CD4-positive, CD25-positive, alpha-beta regulatory T cell (primary cell): ENCODE measurements at places on chromosomes 11 and 22. TPM values are rescaled to one million over a fixed set of nuclear protein-coding genes. Genes with fewer than 3 reads are reported as not detected.

The SCN2B gene
- not detected for total RNA-seq

The MS4A7 gene
- 0.86 TPM for total RNA-seq

The TIMM8B gene
- 14.5 TPM for total RNA-seq

The LYVE1 gene
- not detected for total RNA-seq

The CRYBB3 gene
- total RNA-seq, result not detected

The UPK2 gene
- not detected for total RNA-seq

The POU2AF3 gene
- not detected for total RNA-seq

The SHANK2 gene
- total RNA-seq, result not detected

GRCh38 chr11:102666331-102666957 is 39.1 kb downstream of the MMP27 start:
- DNase-seq, result no peak

GRCh38 chr11:95306801-95307200 is 75.8 kb upstream of the SESN3 start:
- no peak for DNase-seq

- no peak for DNase-seq
Observed at GRCh38 chr22:41524251-41524661, 20.0 kb downstream of the POLR3H start.

GRCh38 chr11:110308071-110308470 is 11.7 kb upstream of the RDX start:
- DNase-seq, result no peak

DNA sequence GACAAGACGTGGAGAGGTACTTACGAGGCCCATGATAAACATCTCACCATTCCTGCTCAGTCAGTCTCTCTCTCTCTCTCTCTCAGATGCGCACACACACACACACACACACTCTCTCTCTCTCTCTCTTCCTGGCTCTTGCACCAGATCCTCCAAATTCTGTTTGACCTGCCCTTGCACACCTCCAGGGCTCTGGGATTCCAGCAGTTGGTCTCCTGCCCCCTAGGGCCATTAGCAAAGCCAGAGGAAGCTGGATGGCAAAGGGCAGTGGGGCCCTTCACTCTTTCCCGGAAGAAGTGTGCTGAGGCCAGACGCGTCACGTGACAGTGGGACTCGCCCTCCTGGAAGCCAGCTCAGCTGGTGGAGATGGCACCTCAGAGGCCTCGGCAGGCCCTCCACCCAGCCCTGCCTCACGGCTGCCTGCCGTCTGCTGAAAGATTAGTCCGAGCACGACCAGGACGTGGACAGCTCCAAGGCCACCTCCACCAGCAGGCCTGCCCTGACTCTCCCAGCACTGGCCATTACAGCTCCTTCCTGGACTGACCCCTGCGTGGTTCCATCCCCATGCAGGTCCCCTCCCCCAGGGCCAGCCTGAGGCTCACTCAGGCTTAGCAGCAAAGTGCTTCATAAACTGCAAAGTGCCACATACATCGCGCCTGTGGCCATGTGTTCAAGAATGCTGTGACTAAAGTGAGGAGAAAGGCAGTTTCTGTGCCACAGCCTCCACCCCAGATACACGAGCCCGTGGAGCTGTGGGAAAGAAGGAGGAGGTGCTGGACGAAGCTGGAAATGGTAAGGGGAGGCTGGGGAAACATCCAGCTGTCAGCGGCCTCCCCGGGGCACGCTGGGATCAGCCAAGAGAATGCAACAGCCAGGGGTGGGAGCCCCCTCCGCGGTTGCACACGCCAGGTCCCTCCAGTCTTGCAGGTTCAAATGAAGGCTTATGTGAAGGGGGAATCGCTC is 3.7 kb downstream of the PDGFB start:
- peak; percentile 31 for DNase-seq

DNA sequence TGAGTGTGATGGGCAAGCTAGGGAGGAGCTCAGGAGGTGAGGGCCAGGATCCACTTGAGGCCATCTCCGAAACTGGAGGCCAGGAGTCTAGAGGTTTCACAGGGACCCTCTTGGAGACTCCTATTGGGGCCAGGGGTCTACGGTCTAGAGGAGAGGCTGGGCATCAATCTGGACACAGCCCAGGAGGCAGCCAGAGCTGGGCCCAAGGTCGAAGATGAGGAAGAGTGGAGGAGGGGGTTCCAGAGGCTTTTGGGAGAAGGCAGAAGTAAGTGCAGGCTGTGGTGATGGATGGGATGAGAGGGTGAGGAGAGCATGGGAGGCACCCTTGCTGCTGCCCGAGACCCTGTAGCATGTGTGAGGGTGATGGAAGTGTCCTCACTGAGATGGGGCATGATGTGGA is 56.6 kb downstream of the LRRC32 start:
- no peak for DNase-seq

DNA sequence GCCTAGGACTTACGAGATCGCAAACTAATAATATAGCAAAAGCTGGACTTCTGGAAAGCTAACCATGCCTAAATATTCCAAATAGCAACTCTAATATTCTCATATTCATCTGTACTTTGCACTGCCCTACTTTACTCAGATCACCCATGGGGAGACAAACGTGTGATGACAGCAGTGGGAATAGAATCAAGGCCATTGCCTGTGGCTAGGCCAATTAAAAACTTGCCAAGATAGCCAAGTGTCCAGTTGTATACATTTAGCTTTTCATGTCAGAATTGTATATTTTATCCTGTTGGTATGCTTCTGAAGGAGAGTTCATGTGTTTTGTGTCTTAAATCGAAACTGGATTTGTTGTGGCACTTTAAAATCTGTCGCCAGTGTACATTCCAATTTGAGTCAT is 1.2 kb upstream of the CEP126 start:
- no peak for DNase-seq

GRCh38 chr11:77619576-77620198 is 17.9 kb downstream of the CLNS1A start:
- peak; percentile 39 for DNase-seq

DNA sequence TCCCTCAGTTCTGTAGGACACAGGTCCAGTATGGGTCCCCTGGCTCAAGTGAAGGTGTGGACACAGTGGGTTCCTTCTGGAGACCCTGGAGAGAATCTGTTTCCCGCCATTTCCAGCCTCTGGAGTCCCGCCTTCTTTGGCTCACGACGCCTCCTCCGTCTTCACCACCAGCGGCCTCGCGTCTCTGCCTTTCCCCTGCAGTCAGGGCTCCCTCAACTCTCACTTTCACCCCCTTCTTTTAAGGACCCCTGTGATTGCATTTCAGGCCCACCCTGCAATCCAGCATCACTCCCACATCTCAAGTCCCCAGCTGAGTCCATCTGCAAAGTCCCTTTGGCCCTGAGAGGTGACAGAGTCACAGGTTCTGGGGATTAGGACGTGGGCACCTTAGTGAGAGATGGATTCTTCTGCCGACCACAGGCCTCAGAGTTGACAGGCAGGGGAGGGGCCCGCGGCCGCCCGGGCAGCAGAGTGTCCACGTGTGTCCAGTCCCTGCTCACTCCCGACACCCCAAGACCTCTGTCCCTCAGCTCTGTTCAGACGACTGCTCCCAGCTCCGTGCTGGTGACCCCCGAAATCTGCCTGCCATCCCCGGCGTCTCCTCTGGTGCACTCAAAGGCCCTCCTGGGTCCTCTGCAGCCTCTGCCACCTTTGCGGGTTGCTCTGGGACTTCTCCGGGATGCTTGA is 36.9 kb upstream of the KRTAP5-7 start:
- no peak for DNase-seq

DNA sequence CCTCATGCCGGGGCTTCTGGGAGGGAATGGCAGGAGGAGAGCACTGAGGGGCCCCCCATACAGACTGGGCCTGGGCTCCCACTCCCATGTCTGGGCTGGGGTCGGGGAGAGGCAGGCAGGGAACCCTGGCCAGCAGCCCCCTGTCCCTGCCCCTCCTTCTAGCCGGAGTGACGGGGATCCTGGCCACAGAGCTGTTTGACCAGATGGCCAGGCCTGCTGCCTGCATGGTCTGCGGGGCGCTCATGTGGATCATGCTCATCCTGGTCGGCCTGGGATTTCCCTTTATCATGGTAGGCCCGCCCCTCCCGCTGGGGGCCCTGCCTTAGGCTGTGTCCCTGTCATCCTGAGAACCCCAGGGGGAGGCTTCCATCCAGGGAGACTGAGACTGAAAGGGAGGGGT is 10.0 kb upstream of the MIF start:
- DNase-seq, result no peak

DNA sequence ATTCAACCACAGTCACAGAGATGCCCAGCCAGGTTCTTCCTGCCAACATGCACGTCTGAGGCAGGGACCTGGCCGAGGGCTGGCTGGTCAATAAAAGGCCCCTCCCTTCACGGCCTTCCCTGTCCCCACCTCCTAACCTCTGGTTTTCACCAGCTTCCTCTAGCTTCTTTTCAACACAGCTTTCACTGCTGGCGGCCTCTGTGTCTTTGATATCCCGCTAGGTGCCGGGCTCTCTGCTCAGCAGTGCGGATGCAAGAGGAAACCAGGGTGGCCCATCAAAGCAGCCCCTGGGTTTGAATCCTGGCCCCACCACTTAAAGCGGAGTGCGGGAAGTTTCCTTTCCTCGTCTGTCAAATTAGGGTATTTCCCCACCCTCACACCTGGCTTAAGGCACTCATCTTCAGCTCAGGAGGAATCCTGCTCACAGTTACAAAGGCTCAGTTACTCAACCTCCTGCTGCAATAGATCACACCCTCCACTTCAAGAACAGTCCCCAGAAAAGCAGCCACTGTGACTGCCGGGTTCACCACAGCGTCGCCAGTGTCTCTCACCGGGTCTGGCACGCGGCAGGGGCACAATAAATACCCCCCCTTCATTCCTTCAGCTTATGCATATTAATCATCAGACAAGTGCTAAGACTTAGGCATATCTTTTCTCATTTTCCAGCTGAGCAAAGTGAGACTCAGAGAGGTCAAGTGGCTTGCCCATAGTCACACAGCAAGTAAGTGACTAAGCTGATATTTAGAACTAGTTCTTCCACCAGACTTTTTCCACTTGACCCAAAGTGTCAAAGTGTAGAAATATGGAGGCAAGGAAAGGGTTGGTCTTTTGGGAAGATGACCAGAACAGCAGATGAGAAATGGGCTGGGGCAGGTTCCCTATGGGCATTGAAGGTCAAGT is 45.7 kb downstream of the TXN2 start:
- DNase-seq, result peak; percentile 52

DNA sequence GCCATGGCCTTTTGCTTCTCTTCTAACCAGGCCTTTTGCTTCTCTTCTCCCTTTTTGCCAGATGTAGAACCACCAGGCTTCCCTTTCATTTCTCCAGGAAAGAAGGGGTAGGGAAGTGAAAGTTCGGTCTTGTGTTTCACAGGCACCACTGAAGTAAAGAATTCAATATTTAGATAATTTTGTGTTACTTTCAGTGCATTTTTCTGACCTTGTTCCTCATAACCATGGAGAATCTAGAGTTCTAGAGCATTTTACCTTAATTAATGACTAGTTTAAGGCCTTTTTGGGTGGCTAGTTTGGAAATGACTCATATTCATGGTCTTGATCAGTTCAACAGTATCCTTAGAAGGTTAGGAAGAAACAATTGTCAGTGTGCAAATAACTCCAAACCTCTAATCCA is 22.7 kb downstream of the GRAMD1B start:
- DNase-seq, result no peak
